ENCODE measurements at places on chromosomes 16 and 17. TPM values are rescaled to one million over a fixed set of nuclear protein-coding genes. Genes with fewer than 3 reads are reported as not detected.

DNA sequence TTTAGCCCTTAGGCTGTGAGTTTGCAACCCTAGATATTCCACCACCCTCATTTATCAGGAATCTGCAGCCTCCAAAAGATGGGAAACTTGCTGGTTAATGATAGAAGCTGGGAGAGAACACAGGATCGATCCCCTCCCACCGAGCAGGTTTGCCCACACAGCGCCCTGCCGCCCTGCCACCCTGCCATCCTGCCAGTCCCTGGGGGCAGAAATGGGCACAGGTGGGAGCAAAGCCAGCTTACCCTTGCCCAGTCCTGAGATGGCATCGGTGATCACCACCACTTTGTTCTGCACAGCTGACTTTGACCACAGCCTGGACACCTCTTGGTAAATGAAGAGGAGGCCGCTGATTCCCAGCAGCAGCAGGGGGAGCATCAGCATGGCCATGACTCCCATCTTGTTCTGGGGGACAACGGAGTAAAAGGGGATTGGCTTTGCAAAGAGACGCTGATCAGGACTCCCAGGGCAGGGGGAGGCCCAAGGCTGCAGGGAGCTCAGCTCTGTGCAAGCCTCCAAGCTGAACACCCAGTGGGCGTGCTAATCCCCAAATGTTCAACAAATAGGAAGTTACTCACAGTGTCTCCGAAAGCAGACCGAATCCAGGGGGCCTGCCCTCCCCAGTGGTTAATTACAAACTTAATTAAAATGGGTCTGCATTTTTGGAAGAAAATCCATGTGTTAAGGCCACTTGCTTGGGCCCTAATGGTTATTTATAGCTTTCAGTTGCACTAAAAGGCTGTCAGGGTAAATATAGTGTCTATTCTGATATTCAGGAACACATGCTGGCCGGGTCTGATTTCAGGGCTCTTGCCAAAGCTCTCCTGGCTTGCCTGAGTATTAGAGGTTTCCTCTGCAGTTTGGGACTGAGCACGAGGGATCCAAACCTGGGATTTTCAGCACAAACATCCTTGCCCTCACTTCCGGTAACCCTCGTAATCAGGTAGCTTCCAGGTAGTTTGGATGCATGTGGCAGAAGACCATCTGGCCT lies at the start of gene DHRS7C:
Gene DHRS7C (minus strand): TSS at position 704 of the 988 bp plus-strand sequence. CDS start 308 bp downstream, at position 396.
- no peak for DNase-seq

DNA sequence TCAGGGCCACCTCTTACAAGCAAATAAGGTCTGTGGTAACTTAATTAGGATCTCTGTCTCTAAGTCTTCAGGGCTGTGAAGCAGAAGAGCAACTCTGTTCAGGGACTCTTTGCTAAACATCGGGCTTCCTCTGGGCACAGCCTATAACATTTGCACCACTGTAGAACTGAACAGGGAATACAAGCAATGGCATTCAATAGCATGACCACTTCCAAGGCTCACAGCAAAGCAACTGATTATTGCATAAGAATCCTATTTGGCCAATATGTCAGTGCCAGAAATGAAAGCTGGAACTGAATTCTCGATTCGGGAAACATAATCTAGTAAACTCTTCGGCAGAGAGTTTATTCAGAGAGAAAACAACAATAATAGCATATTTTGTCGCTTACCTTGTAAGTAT lies 92.2 kb upstream of the AMZ2 start:
- DNase-seq = no peak

GRCh38 chr16:80619824-80620223 lies 79.0 kb downstream of the DYNLRB2 start:
- DNase-seq = no peak

GRCh38 chr17:5798094-5798493 lies 213.8 kb upstream of the NLRP1 start:
- no peak for DNase-seq

DNA sequence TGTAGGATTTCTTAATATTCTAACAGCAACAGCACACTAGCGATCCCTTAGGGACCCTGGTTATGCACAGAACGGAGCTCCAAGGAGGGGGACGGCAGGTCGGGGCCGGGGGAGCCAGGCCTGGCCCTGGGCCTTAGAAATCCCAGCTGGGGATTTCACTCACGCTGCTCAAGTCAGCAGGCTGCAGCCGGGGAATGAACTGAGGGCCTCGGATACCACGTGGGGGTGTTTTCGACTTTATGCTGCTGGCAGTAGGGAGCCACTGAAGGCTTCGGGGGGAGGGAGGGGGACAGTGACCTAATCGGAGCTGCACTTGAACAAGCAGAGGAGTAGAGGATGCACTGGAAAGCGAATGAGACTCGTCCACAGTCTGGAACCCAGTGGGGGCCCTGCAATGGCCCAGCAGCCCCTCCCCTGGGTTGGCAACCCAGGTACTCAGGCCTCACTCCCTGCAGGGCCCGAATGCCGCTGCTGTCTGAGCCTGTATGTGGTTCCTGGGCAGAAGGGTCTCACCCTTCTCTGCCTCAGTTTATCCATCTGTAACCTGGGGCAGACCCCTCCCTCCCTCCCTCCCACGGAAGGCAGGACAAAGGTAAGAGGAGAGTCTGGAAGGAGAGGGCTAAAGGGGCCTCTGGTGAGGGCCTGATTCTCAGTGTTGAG lies 53.7 kb downstream of the RPH3AL start:
- no peak for DNase-seq

- no peak for DNase-seq
These were observed 71.2 kb upstream of the GNG13 start for GRCh38 chr16:871562-872345.

Gene SMTNL2
- not detected for total RNA-seq

Gene CCL8
- total RNA-seq = not detected

Gene FTO
- total RNA-seq = 36.3 TPM

Measured in CD4-positive, alpha-beta T cell (primary cell).